Activated effector memory CD4-positive, alpha-beta T cell treated with anti-CD3 and anti-CD28 coated beads, Interleukin-2, amount 50 U/mL, for 16 hours (primary cell): ENCODE measurements at places on chromosomes 2 and 18.

GRCh38 chr2:102832789-102833188 lies 71.0 kb downstream of the TMEM182 start:
- DNase-seq: no peak

GRCh38 chr18:32262092-32262491 lies 72.3 kb downstream of the MEP1B start:
- DNase-seq: no peak

DNA sequence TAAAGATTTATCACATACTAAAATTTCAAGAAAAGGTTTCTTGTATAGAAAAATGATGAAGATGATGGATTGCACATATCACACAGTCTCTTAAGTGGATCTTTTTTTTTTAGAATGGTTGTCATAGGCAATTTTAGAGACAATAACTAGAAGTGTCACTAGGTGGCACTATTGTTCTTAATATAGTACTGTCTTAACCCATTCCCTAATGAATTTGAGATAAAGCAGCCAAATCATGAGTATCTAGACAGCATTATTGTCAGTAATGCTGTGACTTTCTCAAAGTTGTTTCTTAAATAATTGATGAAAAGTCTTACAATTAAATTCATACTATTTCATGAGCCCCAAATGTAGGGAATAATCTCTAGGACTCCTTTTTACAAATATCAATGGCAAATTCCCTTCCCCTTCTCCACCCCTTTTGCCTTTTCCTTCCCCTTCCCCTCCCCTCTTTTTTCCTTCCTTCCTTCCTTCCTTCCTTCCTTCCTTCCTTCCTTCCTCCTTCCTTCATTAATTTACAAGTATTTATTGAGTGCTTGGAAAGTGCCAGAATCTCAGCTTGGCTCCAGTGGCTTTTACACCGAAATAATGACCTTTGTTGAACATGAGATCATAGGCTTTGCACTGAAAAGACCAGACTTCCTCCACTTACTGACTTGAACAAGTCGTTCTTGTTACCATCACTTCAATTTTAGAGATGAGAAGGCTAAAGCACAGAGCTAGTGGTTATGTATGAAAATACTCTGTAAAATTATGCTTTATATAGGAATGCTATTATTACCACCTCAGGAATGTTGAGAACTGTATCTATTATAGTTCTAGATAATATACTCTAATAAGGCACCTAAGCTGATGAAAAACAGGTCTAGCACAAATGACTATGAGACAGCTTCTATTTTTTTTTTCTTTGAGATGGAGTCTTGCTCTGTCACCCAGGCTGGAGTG lies 19.8 kb downstream of the MYL12B start:
- no peak for DNase-seq

GRCh38 chr2:128354726-128355470 lies 36.2 kb upstream of the HS6ST1 start:
- DNase-seq: peak; percentile 13

- DNase-seq: no peak
Measured at GRCh38 chr18:59048048-59048363, 91.7 kb upstream of the SEC11C start.

- no peak for DNase-seq
Measured at GRCh38 chr2:130376433-130377293, 20.8 kb downstream of the PTPN18 start.

DNA sequence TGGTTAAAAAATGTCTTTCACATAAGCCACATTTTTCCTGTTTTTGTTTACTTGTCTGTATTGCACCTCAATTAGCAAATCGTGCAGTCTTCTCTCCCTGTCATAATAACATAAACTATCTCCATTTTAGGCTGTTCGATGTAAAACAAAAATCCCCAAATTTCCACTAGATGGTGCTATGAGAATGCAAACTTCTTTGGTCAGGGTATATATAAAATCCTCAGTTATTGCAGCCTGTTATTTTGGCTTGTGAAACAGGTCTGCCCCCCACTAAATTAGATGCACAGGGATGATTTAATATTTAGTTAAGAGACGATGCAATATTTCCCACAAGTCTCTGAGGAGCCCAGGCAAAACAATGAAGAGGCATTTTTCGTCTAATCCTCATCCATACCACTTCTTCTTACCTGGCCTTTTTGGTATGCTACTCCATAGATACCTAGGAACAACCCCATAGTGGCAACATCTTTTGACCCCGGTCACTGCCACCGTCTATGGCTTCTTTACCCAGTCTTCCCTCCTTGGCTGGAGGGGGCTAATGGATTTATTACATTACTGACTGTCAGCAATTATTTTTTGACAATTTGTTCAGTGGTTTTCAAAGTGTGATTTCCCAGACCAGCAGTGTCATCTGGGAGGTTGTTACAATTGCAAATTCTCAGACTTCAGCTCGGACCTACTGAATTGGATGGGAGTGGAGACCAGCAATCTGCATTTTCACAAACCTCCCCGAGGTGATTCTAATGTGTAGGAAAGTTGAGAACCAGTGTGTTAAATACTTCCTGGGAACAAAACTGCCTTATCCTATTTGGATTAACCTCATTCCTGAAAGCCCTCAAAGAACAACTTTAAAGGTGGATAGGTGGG lies 117.4 kb upstream of the CWC22 start:
- no peak for DNase-seq

GRCh38 chr2:143745060-143745459 lies 615.8 kb downstream of the ARHGAP15 start:
- no peak for DNase-seq

- DNase-seq: no peak
Measured at GRCh38 chr2:12008425-12009061, 262.1 kb downstream of the LPIN1 start.

GRCh38 chr2:221025398-221025797 lies 546.7 kb downstream of the EPHA4 start:
- DNase-seq: no peak

DNA sequence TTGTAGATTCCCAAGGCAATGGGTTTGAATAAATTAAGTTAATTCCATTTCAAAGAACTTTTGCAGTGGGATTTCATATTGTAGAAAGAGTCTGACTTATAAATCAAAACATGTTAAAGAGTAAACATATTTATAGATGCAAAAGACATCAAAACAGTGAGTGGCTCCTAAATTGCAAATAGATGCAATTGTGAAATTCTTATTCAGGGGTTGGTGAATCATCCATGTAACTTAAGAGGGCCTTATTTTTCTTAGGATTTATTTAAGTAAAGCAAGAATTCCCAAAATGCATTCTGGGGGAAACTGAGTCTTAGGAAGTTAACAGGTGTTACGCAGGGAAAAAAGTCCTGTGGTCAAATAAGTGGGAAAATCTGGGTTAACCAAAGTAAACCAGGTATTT lies 11.3 kb downstream of the TANC1 start:
- DNase-seq: no peak

DNA sequence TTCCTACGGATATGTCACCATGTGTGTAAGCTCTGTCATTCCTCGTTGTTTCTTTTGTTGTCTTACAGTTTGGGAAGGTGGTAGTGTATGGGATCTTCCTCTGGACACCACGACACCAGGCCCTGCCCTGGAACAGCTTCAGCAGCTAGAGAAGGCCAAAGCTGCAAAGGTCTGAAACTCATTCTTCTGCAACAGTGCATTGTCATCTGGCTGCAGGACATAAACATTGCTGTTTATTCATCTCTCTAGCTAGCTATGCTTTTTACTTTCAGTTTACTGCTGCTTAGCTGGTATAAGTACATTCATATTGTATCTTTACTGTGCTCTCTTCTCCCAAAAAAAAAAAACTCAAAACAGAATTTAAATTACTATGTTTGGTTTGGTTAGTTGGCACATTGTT lies 39.2 kb upstream of the KCNJ13 start:
- no peak for DNase-seq

DNA sequence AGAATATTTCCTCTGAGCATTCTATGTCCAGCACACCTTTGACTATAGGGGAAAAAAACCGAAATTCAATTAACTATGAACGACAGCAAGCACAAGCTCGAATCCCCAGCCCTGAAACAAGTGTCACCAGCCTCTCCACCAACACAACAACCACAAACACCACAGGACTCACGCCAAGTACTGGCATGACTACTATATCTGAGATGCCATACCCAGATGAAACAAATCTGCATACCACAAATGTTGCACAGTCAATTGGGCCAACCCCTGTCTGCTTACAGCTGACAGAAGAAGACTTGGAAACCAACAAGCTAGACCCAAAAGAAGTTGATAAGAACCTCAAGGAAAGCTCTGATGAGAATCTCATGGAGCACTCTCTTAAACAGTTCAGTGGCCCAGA lies 79.4 kb upstream of the FAM117B start:
- DNase-seq: no peak

DNA sequence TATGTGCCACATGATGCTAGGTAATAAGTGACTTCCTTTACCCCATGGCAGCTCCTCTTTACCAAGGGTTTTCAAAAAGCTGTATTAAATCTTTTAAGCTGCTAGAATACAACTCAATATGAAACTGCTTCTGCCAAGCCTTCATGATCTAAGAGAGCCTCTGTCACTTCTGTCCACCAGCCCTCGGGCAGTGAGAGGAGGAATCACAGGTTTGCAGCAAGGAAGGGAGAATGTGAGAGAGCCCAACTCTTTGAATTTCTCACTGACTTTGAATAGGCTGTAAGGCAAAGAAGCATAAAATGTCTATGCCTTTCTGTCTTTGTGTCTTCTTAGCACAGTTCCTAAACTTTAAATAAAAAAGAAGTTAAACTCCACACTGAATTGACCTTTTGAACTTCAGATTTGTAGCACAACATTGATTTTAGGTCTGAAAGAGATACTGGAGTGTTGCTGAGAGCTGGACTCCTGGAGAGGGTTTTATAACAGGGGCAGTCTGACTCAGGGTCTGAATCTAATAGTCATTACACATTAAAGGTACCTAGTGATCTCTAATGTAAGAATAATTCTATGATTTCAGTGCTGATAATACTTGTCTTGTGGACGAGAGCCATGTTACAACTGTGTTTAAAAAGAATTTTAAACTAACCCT lies 48.1 kb upstream of the SATB2 start:
- DNase-seq: no peak

GRCh38 chr18:76572518-76573247 lies 77.6 kb upstream of the ZNF516 start:
- DNase-seq: no peak

GRCh38 chr2:45964223-45964841 lies 312.9 kb downstream of the PRKCE start:
- no peak for DNase-seq

DNA sequence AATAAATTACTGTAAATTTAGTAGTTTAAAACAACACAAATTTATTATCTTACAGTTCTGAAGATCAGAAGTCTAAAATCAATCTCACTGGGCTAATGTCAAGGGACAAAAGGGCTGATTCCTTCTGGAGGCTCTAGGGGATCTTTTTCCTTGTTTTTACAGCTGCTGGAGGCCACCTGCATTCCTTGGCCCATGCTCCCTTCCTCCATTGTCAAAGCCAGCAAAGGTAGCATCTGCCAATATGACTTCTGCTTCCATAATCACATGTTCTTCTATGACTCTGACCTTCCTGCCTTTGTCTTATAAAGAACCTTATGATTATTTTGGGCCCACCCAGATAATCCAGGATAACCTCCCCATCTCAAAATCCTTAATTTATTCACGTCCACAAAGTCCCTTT lies 46.0 kb upstream of the FAM136A start:
- DNase-seq: no peak

- no peak for DNase-seq
Measured at GRCh38 chr2:157853211-157853610, 22.9 kb downstream of the ACVR1 start.

DNA sequence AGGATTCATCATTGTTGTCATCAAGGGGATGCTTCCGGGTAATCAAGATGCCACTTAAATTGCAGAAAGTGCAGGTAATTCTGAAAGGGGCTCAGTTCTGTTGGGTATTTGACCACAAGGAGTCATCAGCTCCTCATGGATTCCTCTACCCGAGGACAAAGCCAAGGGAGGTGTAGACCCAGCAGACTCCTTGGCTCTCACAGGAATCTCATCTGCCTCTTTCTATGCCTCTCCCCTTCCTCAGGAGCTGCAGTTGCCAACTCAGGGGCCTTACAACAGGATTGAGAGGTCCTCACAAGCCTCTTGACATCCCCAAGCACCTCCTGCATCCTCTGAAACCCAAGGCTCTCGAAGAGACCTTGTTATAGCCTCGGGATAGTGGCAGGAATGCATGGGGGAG lies 44.0 kb downstream of the ITGB6 start:
- no peak for DNase-seq

DNA sequence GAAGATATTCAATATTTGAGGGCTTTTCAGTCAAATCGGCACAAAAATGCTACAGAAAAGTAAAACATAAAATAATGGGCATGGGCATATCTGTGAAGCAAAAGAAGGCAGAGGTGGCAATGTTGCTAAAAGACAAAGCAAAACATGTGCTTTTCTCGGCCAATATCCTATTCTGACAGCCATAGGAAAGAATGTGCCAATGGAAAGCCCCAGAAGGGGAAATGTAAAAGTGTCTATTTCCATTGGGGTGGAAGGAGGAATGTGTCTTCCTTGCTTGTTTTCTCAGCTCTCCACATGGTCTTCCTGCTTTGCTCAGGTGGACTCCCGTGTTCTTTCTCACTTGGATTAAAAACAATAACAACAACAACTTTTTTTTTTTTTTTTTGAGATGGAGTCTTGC lies 13.7 kb upstream of the PER2 start:
- DNase-seq: no peak

- no peak for DNase-seq
Measured at GRCh38 chr18:32339045-32339444, 131.6 kb downstream of the GAREM1 start.

- DNase-seq: no peak
Measured at GRCh38 chr18:8386669-8387380, 222.4 kb upstream of the RAB12 start.

DNA sequence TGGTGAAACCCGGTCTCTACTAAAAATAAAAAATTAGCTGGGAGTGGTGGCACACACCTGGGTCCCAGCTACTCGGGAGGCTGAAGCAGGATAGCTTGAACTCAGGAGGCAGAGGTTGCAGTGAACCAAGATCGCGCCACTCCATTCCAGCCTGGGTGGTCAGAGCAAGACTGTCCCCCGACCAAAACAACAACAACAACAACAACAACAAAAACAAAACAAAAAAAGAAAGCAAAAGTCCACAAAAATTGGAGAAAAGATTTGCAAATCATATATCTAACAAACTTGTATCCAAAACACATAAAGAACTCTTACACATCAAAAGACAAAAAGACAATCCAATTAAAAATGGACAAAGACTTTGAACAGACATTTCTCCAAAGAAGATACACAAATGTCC lies 10.4 kb downstream of the PPM1G start:
- no peak for DNase-seq

DNA sequence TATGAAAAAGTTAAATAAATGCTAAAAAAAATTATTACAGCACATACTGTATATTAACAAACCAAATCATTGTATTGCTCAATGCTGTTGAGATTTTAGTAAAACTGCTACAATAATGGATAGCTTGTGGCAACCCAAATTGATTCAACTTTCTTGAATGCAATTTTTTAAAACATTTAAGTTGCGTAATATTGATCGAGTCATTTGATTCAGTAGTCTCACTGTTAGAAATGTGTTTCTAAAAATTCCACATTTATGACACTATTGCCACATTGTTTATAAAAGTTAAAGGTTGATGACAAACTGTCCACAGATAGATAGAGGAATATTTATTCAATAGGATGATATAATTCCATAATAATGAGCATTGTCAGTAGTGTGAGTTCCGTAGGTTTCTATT lies 640.7 kb upstream of the CRIM1 start:
- no peak for DNase-seq
